K562 (cell line): ENCODE measurements at places on chromosomes 5 and 9.

- DNase-seq = no peak
These were observed 378.9 kb downstream of the KCTD16 start for GRCh38 chr5:144549580-144549979.

DNA sequence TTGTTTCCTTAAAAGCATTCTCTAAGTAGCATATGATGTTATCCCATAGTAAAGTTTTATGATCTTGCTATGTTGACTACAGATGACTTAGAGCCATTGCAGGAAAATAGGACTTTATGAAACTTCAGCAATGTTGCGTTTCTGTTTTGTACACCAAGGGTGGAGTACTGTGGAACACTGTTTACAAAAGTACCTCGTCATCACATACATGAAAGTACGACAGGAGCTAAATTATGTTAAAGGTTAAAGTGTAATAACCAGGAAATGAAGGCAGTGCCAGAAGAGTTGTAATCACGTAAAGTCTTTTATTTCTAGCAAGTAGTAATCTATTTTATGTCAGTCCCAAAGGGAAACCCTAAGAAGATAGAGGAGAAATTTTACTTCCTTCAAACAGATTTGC is 50.9 kb downstream of the C9orf85 start:
- no peak for DNase-seq

DNA sequence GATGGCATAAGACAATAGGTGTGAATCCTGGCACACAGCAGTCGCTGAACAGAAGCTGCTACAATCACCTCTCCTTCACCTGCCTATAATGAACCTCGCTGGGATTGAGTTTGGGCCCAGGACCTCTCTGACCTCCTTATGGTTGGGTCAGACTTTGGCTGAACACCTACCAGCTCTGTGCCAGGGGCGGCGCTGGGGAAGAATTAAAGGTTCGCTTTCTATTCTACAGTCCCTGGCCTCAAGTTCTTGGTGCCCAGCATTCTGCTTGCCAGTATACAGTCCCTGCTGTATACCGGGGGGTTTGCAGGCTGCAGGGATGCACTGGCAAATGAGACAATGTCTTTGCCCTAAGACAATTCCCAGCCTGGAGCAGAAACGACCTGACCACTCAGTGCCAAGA is 895 bp upstream of the STRBP start:
- no peak for DNase-seq

DNA sequence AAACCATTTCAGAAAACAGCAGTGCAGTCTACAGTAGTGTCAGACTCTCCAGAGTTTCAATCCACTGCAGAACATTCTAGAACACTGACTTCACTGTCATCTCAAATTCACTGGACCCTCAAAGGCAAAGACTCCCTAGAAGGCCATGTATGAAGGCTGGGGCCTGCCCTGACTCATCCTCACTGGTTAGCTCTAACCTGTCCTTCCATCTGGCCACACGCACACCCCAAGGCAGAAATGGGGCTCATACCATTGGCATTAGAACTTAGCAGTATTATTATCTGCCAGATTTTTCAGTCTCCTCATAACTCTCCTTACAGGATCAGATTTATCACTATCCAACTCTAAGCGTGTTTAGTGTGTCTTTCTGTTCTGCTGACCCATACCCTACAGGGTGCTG is 20.4 kb downstream of the S1PR3 start:
- no peak for DNase-seq

- no peak for DNase-seq
These were observed 25.1 kb downstream of the CPLX2 start for GRCh38 chr5:175896301-175897040.

DNA sequence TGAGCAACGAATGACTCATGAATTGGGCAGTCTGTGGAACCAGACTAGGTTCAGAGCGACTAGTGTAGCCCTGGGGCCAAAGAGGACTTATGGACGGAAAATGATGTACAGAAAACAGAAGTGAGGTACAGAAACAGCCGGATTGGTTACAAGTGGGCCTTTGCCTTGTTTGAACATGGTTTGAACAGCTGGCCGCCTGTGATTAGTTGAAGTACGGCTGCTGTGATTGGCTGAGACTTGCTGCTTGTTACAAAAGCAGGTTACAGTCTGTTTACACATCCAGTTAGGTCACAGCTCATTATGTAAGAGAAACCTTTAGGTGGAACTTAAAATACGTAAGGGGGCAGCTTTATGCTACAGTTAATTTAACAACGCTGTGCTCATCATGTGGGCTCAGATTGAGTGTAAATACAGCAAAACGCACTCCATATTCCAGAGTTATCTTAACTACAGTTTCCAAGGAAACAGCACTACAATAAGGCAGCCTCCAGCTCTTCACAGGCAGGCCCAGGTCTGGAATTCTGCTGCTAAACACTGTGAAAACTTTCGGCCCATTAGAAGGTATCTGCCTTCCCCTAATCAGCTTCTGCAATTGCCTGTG is 6.5 kb downstream of the AMACR start:
- no peak for DNase-seq

DNA sequence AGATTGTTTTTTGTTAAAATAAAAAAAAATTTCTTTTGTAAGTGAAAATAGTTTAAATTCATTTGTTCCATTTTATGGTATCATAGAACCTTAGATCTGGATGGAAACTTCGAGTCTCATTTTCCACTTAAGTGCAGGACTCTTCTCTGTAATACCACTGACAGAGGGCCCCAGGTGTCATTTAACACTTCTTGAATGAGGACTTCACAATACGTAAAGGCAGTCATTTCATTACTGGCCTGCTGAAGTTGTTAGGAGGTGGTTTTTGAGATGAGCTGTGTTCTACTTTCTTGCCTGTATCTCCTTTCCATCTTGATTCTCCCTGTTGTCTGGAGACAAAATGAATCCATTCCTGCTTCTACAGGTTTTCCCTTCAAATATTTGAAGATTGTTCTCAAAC is 455.3 kb downstream of the DMRT2 start:
- DNase-seq = no peak
